Activated T-helper 1 cell treated with anti-CD3 and anti-CD28 coated beads, Interleukin-2, amount 50 U/mL, for 16 hours (primary cell): ENCODE measurements at places on chromosomes 3 and 15.

- DNase-seq = no peak
These were observed 141.2 kb upstream of the SLCO3A1 start for GRCh38 chr15:91712286-91712685.

GRCh38 chr3:86921971-86922680 is 68.8 kb downstream of the VGLL3 start:
- no peak for DNase-seq

DNA sequence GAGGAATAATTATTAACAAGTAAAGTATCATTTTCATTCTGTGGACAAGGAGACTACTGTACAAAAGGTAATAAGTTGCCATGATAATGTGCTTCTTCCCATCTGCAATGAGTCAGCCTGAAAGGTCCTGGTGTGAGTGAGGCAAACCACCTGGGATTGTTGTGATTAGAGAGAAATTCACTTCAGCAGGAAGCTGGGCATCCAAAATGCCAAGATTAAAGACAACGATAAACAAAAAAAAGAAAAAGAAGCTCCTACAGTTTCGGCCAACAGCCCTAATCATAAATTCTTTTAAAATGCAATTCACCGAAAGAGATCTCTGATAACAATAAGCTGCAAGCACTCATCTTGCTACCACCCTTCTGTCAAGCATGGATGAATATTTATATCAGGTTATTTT is 507.8 kb downstream of the TUSC7 start:
- no peak for DNase-seq

GRCh38 chr15:80822676-80823075 is 43.5 kb downstream of the CEMIP start:
- no peak for DNase-seq
